Activated CD4-positive, alpha-beta T cell treated with anti-CD3 and anti-CD28 coated beads for 48 hours (primary cell): ENCODE measurements at places on chromosomes 3 and 15.

GRCh38 chr3:59262076-59262498 lies 212.3 kb upstream of the CFAP20DC start:
- no peak for DNase-seq

- no peak for DNase-seq
These were observed 46.2 kb downstream of the KBTBD8 start for GRCh38 chr3:67044295-67044694.

GRCh38 chr3:13303410-13303809 lies 116.7 kb downstream of the NUP210 start:
- DNase-seq = no peak

DNA sequence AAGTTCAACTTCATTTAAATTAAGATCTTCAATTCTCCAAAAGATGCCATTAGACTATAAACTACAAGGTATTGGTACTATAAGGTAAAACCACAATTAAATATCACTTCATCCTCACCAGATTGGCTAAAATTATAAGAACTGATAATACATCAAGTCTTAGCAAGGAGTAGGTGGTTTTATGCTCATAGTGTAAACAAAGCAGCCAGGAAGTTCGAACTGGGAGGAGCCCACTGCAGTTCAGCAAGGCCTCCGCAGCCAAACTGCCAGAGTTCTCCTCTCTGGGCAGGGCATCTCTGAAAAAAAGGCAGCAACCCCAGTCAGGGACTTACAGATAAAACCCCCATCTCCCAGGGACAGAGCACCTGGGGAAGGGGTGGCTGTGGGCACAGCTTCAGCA lies 91.6 kb upstream of the SETMAR start:
- no peak for DNase-seq

- DNase-seq = no peak
These were observed 49.0 kb upstream of the DUT start for GRCh38 chr15:48282216-48282615.

DNA sequence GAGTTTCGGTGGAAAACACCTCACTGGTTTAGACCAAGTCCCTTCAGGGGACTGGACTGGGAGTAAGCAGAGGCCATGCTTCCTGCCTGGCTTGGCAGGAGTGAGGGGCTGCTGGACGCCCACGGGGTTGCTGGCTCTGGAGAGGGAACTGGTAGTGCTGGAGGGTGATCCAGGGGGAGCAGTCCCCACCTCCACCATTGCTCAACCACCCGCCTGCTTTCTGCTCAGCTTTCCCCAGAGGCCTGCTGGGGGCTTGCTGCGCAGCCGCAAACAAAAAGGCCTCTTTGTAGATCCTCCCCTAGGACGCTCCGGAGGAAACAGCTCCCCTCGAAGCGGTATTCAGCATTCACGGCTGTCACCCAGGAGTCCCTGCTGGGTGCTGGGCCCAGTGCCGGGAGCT lies 33.5 kb downstream of the EBLN2 start:
- no peak for DNase-seq

DNA sequence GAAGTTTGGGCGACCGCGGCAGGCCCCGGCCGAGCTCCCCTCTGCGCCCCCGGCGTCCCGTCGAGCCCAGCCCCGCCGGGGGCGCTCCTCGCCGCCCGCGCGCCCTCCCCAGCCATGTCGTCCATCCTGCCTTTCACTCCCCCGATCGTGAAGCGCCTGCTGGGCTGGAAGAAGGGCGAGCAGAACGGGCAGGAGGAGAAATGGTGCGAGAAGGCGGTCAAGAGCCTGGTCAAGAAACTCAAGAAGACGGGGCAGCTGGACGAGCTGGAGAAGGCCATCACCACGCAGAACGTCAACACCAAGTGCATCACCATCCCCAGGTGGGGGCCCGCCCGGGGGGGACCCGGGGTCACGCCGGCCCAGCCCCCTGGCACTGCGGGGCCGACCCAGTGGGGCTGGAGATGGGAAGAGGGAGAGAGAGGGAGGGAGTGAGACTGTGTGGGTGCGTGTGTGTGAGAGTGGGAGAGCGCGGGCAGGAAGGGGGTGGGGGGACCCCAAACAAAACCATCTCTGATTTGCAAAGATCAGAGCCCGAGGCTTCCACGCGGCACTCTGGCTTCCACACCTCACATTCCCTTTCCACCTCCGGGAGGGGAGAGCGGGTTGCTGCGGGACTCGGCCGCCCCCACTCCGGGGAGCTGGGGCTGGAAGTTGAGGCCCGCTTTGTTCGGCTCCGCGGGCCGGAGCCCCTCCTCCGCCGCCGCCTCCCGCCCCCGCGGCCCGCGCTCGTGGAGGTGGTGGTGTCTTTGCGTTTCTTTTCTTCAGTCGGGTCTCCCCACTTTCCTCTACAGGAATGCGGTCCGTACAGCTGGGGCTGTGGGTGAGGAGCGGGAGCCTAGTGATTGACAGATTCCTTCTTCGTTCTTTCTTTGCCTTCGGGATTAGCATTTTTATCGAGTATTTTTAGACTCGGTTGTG lies 898 bp downstream of the SMAD3 start:
- peak; percentile 48 for DNase-seq

GRCh38 chr15:71752604-71753289 lies 57.6 kb upstream of the NR2E3 start:
- peak; percentile 17 for DNase-seq

GRCh38 chr3:61530355-61530754 lies 31.0 kb upstream of the PTPRG start:
- no peak for DNase-seq
